GM12878 (cell line): ENCODE measurements at places on chromosomes 11 and 22.
A peak's percentile ranks its signal among the peaks of the same experiment; 100 is the strongest.

- peaks cover 3% of the 10 kb centered on the region; the same call in 1 of the 2 replicates for H3K27me3 ChIP-seq
- no peaks in the 10 kb centered on the region for H3K36me3 ChIP-seq
- H3K4me3 ChIP-seq, result no peak overlapping the region
- no peak for DNase-seq
These were observed 37.1 kb downstream of the APOL5 start for GRCh38 chr22:35754761-35755160.

GRCh38 chr11:62145261-62145871 is 21.6 kb downstream of the INCENP start:
- H3K27me3 ChIP-seq, result no peaks in the 10 kb centered on the region
- no peaks in the 10 kb centered on the region for H3K4me1 ChIP-seq
- H3K36me3 ChIP-seq, result peaks cover 66% of the 10 kb centered on the region

GRCh38 chr11:122337704-122338103 is 221.7 kb upstream of the BLID start:
- H3K4me3 ChIP-seq, result no peak overlapping the region
- H3K27me3 ChIP-seq, result no peaks in the 10 kb centered on the region
- no peak for DNase-seq
- H3K27ac ChIP-seq, result no peak overlapping the region
- no peaks in the 10 kb centered on the region for H3K36me3 ChIP-seq

DNA sequence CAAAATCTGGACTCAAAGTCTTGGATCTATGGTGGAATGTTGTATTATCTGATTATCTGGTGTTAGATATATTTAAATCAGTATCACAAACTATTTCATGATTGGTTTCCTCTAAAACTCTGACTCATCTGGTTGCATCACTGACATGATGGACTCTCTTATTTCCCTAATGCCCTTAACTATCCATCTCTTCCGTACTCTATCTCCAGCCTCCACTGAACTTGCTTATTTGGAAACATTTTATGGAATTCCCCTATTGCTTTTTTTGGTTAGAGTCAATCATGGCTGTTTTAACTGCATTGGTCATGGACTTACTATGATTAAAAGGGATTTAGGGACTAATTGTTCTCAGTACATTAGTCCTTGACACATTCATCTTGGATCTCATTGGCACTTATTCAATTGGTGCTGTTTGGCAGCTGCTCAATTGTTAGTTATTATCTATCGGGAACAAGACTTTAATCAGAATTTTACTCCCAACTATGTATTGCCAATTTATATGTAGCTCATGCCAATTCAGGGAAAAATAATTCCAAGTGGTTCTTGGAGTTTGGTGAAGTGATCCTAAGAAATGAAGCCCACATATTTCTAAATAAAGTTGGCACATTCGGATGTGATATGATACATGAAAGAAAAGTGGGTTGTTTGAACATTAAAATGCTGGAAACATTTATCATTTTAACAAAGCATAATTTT is 942.0 kb upstream of the CCDC90B start:
- H3K4me3 ChIP-seq, result no peak overlapping the region
- H3K36me3 ChIP-seq, result no peaks in the 10 kb centered on the region
- no peaks in the 10 kb centered on the region for H3K27me3 ChIP-seq

DNA sequence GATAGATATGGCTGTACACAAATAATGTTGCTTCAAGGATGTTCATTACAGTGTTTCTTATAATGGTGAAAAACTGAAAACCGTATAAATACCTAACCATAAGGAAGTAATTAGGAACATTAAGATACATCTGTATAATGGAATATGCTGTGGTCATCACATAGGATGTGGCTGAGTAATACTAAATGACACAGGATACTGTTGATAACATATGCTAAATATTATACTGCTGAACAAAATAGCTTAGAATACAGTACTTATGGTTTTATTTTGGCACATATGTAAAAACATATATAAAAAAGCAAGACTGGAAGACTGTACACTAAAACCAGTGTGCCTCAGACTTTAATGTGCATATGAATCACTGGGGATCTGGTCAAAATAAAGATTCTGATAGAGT is 43.8 kb downstream of the FBXO7 start:
- H3K27me3 ChIP-seq, result no peaks in the 10 kb centered on the region
- H3K27ac ChIP-seq, result no peak overlapping the region
- no peak for DNase-seq
- no peaks in the 10 kb centered on the region for H3K36me3 ChIP-seq
- H3K4me1 ChIP-seq, result no peaks in the 10 kb centered on the region
- no peak overlapping the region for H3K4me3 ChIP-seq

DNA sequence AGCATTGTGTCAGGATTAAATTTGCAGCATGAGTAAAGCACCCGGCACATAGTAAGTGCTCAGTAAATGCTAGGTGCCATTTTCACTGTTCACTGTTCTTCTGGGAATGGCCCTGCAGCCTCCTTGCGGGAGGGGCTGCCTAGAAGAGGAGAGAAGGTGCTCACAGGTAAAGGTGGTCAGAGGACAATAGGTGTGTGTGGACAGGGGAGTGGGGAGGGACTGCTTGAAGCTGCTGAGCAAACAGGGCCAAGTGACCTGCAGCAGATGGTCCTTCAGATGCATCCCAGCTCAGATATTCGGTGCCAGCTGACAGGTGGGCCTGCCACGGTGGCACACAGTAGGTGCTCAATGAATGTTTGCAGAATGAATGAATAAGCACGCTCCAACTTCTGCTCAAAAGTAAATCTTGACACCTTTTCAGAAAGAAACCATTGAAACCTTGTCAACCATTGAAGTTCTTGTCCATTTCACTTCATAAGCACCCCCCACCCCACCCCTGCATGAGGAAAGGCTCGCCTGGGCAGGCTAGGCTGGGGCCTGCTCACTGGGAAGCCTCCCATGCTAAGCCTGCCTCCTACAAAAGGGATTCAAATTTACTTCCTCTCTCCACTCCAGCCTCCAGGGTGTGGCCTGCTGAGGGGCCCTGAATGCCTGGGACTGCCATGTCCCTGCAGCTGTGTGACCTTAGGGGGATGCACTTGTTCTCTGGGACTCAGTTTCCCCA is 1.6 kb downstream of the KIAA0930 start:
- H3K36me3 ChIP-seq, result peaks cover 5% of the 10 kb centered on the region; the same call in 1 of the 2 replicates
- H3K27ac ChIP-seq, result peak overlapping the region; percentile 64; the same call in 1 of the 2 replicates
- peaks cover 59% of the 10 kb centered on the region for H3K4me1 ChIP-seq
- peak overlapping the region; percentile 88 for H3K4me3 ChIP-seq
- no peak for DNase-seq
